Activated CD4-positive, alpha-beta T cell treated with anti-CD3 and anti-CD28 coated beads, Interleukin-2, amount 50 U/mL, for 4 hours (primary cell): ENCODE measurements at places on chromosomes 7 and 10.

GRCh38 chr10:124388476-124388822 is 30.3 kb downstream of the OAT start:
- no peak for DNase-seq

- no peak for DNase-seq
Measured at GRCh38 chr10:52776471-52776903, 3.9 kb upstream of the MBL2 start.

- DNase-seq: no peak
Measured at GRCh38 chr7:138661069-138661635, 40.0 kb downstream of the SVOPL start.

DNA sequence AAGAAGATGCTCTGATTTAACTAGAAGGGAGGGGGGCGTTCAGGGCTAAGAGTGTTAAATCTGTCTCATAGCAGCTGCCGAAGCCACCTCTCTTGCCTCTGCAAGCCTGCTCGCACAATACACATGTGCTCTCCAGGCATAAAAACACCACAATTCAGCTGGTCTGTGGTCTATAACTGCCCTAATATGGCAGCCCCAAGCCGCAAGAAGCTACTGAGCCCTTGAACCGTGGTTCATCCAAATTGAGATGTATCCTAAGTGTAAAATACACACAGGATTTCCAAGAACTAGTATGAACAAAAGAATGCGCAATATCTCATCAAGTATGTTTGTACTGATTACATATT is 70.8 kb upstream of the FGFR2 start:
- DNase-seq: no peak

DNA sequence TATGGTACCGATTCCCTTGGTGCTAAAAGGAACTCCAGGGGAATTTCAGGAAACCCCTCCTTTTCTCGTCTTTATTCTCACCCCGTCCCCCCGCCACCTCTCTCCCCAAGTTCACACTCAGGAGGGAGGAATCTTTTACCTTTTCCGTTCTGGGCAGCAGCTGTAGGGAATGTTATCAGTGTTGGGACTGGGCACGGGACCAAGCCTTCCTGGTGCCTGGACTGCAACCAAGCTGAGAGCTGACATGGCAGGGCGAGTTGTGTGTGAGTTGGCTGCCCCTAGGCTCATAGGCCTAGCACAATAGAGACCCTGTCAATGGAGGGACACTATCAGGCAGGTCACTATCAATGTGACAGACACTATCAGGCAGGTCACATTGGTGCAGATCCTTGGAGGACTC is 121.4 kb downstream of the TCF7L2 start:
- no peak for DNase-seq

DNA sequence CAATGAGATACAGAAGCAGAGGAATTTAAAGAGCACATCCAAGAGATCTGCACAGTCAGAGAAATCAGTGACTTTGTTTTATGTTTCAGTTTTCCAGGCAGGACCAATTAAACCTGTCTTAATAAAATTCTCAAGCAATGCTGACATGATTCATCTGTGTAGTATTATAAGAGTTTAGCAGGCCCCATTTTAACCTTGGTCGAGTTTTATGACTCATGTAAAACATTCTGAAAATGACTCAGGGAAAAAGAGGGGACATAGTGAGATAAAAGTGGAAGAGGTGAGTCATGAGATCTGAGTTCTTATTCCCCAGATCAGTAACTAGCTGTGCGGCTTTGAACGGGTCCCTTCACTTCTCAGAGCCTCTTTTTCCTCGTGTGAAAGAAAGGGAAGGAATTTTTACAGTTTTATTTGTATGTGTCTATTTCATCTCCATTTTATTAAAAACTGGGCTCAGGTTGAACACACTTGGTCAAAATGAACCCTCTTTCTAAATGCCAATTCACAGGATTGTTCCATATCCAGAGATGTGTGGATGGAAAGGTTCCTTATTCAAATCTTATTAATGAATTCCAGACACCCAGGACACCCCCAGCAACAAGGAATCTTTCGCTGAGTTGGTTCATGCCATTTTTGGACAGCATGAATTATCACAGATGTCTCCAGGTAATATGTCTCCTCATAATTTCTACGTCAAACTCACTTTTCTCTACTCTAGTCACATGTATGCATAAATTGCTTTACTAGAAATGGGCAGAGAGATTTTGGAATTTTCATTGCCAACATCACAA is 143.2 kb downstream of the JAZF1 start:
- DNase-seq: no peak

- no peak for DNase-seq
Measured at GRCh38 chr10:51567271-51567670, 132.1 kb downstream of the CSTF2T start.

DNA sequence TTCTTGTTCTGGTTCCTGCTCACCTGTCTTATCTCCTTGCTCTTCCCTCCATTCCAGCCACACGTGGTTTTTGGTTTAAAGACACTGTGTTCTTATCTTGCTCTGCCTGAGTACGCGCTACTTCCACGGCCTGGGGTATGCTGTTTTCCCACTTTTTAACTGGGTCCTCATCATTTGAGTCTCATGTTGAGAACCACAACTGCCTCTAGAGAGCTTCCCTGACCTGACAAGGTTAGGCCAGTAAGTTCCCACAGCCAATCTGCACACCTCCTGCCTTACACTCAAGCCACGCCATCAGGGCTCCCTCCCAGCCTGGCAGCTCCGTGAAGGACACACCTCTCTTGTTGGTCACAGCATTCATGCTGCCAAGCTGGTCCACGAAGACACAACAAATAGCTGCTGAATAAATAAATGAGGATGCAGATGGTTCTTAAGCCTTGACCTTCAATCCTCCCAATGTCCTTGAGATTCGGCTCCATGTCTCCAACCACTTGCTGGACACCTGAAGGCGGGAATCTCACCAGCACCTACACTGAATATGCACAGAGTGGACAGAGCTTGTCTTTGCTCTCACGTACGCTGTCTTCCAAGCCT is 201.7 kb upstream of the KLF14 start:
- no peak for DNase-seq

- no peak for DNase-seq
Measured at GRCh38 chr7:85890244-85890811, 703.5 kb upstream of the SEMA3D start.

DNA sequence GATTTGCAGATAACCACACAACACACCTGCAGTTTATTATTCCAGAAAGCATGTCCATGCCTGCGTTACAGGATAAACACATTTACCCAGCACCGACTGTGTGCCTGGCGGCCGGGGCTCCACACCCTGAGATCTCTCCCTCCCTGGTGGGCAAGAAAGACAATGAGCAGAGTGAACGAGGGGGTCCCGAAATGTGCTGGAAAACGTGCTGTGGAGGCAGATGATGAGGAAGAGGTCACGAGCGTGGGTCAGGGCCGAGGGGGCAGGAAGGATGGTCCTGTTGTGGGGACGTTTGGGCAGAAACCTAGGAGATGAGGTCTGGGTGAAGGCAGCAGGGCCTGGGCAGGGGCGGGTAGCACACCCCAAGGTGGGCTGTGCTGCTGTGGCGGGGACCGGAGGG is 86.9 kb downstream of the DYNC2I1 start:
- no peak for DNase-seq

DNA sequence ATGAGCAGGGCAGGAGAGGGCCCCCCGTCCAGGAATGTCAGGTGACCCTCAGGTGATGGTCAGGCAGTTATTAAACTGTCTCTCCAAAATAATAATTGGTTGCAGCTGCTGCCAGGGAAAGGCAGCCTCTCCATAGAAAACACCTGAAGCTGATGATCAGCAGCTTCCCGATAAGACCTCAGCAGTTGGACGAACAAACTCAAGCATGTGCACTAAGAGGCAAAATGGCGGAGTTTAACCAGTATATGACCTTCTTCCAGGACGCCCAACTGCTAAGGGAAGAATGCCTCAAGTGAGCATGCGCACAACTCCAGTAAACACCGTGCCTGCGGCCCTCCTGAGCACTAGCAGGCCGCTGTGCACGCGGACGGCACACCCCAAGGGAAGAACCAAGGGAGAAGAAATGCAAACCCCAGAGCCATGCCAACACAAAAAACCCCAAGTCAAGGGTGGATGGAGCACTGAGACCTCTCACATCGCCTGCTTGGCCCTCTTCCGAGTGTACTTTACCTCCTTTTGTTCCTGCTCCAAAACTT is 38.9 kb upstream of the ADARB2 start:
- DNase-seq: no peak

- no peak for DNase-seq
Measured at GRCh38 chr7:149620961-149621360, 123.4 kb upstream of the ZNF746 start.

GRCh38 chr10:95728526-95728925 is 27.4 kb upstream of the ENTPD1 start:
- DNase-seq: no peak

GRCh38 chr7:86592185-86592584 is 51.5 kb upstream of the GRM3 start:
- no peak for DNase-seq

GRCh38 chr10:75150656-75151055 is 39.2 kb downstream of the SAMD8 start:
- DNase-seq: no peak

DNA sequence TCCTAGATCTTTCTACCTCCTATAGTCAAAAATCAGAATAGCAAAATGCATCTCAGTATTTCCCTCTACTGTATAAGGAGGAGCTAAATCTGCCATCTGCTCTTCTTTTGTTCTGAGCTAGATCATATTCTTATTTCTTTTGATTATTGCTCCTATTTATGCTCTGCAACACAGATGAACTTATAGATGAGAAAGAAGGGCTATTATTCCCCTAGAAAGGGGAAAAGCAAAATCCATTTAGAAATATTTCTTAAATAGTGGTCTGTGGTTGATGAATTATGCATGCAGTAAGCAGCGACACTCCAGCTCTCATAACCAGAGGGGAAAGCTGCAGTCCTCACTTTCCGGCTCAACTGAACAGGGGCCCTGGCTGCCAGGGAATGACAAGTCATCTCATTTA is 207.3 kb upstream of the SORCS1 start:
- no peak for DNase-seq

DNA sequence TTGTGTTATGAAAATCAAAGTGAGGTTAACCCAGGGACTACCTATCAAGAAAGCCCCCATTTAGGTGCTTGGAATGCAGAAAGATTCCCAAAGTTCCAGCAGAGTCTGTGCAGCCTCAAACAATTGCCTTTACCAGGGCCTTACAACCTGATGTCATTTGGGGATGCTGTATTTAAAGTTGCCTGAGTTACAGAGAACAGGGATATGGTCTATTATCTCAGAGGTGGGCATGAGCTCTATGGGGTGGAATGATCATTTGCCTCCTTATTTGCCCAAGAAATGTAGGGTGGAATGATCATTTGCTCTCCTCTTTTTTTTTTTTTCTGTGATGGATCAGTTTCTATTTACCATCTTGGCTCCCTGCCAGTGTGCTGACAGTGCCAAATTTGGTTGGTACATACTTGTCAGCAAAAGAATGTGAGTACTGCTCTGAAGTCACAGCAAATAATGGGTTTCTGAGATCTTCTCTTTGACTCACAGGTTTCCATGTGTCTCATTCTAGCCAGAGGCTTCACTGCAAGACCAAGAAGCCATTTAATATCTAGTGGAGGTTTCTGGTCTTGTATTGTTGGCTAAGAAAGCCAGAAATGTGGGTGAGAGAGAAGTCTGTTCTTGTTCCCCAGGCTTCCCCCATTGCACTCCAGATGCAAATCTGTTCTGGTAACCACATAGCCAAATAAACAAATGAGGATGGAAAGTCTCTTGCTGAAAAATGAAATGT is 45.5 kb upstream of the ZNRF2 start:
- DNase-seq: no peak
